ENCODE measurements at places on chromosomes 6 and 20. TPM values are rescaled to one million over a fixed set of nuclear protein-coding genes. Genes with fewer than 3 reads are reported as not detected.

- no peak for DNase-seq
Observed at GRCh38 chr6:89834884-89835792, 5.5 kb downstream of the CASP8AP2 start.

GRCh38 chr6:133088931-133089695, 152.0 kb upstream of the EYA4 start:
- no peak for DNase-seq

- no peak for DNase-seq
Observed at GRCh38 chr6:52293067-52293466, 8.5 kb upstream of the MCM3 start.

DNA sequence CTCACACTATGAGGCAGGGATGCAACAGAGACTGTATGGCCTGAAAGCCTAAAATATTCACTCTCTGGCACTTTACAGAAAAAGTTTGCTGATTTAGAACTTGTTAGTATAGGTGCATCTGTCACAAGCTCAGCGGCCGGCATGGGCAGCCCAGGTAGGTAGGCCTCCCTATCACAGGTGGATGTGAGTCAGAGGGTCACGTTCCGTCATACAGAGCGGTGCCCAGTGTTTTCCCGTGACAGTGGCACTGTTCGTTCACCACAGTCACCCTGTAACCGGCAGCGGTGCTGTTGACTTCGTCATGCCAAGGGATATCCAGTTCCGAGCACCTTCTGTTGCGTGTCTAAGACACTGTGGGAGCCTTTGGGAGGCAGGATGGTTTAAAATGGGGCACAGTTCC, 32.9 kb upstream of the PXDC1 start:
- DNase-seq = no peak

DNA sequence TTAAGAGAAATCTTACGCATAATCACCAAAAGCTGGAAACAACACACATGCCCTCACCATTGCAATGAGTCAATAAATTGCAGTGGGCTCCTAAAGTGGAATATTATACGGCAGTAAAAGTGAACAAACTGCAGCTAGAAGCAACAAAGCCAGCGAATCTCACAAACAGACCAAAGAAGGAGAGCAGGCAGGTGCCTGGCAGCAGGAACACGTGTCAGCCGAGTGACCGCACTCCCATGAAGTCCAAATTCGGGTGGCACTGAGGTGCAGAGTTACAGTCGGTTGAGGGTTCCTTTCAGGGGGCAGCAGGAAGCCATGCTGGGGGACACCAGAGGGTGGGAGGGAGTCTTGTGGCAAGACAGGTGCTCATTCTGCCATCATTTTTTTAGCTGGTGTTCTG, 313.1 kb downstream of the TAF4 start:
- peak; percentile 47 for DNase-seq

- no peak for DNase-seq
Observed at GRCh38 chr6:165845493-165845892, 182.5 kb upstream of the PDE10A start.

DNA sequence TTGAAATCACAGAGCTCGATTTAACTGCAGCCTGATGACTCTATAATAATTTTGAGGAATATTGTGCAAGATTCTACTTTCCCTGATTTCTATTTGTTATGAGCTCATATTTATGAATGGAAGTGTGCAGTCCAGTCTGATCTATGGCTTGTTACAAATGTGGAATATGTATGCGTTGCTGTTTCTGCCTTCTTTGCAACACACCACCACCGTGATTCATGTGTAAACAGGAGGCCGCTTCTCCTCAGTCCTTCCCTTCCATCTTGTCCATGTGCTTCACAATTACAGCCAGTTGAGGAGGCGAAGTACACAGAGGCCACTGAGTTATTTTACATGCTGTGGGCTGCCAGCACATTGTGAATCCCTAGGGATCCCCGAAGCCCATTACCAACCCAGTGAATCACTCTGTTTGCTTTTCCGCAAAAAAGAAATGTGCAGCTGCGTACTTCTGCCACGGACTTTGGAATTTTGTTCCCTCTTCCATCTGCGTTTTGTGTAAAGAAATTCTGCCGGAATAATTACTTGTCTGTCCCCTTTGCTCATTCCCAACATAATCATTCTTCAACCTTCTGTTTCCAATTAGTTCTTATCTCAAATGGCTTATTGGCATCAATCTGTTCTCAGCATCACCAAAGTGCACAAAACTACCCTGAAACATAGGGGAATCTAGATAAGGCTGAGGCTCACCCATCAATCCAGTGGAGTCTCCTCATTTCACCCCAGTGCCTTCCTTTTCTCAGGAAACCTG, 551.6 kb upstream of the CITED2 start:
- no peak for DNase-seq

DNA sequence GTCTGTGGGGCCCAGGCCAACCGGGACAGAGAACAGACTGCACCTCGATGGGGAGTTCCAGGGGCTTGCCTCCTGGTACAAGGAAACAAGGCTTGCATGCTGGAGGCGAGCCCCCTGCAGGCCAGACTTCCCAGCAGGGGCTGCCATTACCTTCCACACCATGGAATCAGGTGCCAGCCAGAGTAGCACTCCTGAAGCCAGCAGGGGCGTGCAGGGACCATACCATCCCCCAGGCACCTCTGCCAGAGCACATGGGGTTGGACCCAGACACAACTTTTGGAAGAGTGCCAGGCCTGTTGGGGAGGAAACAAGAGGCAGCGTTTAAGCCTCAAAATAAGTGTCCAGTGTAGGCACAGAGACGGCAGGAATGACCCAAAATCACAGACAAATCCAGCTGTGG, 6.5 kb downstream of the DDO start:
- no peak for DNase-seq

- DNase-seq = no peak
Observed at GRCh38 chr6:16947375-16948015, 154.4 kb upstream of the STMND1 start.

DNA sequence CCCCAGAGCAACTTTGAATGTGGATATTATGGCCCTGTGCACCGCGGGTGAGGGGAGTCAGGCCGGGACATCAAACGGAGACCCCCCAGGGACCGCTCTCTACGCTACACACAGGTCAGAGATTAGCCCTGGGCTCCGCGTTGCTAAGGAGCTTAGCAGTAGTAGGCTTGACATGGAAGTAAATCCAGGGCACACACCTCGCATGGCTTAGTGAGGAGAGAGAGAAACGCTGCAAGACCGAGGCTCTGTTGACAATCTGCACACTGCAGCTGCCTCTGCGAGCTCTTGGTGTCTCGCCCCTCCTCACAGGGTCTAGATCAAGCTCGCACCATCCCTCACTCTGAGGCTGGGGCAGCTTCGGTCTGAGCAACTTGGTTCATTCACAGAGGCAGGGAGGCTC, 116.1 kb upstream of the CDH4 start:
- no peak for DNase-seq

- DNase-seq = no peak
Observed at GRCh38 chr6:63740709-63741108, 105.1 kb downstream of the PHF3 start.

DNA sequence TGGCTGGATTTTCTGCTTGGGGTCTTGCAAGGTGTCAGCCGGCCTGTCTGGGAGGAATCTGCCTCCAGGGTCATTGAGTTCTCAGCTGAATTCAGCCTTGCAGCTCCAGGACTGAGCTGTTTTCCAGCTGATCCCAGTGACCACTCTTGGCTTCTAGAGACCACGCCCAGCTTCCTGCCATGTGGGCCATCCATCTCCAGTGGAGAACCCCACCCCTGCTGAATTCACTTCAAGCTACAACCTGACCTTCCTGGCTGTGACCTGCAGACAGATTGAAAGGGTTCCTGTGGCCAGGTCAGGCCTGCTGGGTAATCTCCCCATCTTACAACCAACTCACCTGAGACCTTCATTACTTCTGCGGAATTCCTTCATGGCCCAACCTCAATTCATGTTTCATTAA, 26.5 kb upstream of the SYNDIG1 start:
- DNase-seq = no peak

GRCh38 chr6:170274713-170275560, 15.9 kb downstream of the DLL1 start:
- peak; percentile 59 for DNase-seq

DNA sequence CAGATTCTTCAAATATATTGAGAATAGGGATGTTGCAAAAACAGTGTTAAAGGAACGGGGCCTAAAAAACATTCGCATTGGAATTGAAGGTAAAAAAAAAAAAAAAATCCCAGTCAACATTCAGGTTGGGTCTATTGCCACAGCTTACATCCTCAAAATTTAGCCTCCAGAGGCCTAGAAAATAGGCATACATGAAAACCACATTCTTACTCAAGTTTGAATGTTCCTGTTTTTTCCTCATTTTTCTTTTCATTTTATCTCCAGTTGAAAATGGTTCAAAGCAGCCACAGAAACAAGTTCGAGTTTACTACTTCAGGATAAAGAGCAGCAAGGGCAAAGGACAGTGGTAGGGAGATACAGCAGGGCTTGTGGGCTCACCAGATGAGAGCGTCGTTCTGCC, 41.9 kb downstream of the KCTD20 start:
- DNase-seq = no peak

The CHD6 gene
- 56.2 TPM for total RNA-seq

The CARMIL1 gene
- total RNA-seq = 19.8 TPM

The GNAS-AS1 gene
- total RNA-seq = not detected

The GMPR gene
- total RNA-seq = 14.0 TPM

The NQO2 gene
- 27.7 TPM for total RNA-seq

The C20orf202 gene
- total RNA-seq = 0.29 TPM

The FAM217A gene
- total RNA-seq = not detected

The PDE7B gene
- 5.9 TPM for total RNA-seq
